ENCODE measurements at places on chromosomes 12 and 14.

DNA sequence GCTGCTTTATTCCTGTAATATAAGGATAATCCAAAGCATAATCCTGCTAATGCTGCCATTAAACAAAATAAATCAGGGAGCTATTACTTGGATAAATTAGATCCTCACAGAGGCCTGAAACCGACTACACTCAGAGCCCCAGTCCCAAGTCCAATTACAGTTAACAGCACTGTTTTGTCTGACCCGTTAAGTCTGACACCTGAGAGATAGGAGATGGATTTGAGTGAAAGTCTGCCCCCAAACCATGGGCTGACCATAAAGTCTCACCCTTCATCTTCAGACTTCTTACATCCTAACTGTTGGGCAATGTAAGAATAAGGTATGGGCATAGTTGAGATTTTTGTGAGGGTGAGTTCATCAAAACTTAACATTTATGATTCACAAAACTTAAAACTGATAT, 181.7 kb downstream of the PLCZ1 start:
- DNase-seq, result no peak

- DNase-seq, result no peak
These were observed 204.7 kb downstream of the EPS8 start for GRCh38 chr12:15584366-15585041.

- DNase-seq, result no peak
These were observed 222.1 kb downstream of the NELL2 start for GRCh38 chr12:44653861-44654527.

DNA sequence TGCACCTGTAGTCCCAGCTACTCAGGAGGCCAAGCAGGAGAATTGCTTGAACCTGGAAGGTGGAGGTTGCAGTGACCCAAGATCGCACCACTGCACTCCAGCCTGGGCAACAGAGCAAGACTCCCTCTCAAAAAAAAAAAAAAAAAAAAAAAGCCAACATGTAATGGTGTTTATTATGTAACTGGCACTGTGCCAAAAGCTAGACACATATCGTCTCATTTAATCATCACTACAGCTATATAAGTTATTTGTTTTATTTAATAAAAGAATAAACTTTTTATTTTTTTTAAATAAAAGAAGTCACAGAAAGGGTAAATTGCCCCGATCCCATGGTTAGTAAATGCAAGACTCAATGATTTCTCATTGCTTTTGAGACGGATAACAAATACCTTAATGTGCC, 76.9 kb downstream of the PTCSC3 start:
- no peak for DNase-seq

- DNase-seq, result no peak
These were observed 191.9 kb downstream of the SOX5 start for GRCh38 chr12:23757541-23757962.

- DNase-seq, result no peak
These were observed 336.3 kb downstream of the DAD1 start for GRCh38 chr14:22252686-22253085.

DNA sequence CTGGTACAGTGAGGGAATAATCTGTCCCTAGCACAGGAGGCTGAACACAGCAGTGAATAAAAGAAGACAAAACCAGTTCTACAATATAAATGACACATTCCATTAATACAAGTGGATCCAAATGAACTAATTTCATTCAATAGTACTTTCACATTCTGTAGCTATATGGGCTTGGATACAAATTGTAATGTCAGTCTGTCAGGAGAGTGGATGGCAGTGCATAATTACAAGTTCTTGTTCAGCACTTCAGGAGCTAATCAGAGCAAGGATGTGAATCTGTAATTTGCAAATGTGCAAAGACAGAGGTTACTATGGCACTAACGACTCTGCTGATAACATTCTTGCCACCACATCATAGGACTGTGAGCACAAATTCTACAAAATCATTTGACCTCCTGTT, 697.9 kb downstream of the DIO2 start:
- DNase-seq, result no peak

DNA sequence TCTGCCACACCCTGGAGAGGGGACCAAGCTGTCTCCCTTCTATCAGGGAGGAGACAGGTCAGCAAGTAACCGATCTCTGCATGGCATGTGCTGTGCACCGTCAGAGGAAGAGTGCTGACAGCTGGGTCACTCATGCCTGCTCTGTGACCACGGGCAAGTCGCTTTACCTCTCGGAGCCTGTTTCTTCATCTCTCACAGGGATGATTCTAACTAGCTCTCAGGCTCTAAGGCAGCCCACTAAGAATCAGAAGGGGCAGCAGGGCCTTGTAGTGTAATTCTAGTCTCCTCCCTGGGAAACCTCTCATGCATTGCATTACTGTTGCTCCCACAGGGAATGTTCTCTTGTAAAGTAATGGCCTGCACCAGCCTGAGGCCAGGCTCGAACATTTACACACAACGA, 11.9 kb downstream of the CD9 start:
- DNase-seq, result no peak

GRCh38 chr12:108127654-108128053, 1.4 kb upstream of the WSCD2 start:
- no peak for DNase-seq

DNA sequence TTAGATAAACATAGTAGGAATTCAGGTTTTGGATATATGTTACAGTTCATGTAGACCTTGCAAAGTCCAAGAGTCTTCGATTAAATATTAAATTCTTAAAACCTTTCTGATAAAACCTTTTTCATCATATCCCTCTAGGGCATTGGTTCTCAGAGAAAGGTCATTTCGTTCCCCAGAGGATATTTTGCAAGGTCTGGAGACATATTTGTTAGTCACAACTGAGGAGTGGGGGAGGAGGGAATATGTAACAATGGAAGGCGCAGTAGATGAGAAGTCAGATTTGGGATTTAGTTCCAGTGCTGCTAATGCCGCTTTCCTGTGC, 5.3 kb downstream of the TMEM253 start:
- DNase-seq, result no peak

GRCh38 chr12:71556448-71556847, 107.2 kb downstream of the ZFC3H1 start:
- no peak for DNase-seq

- DNase-seq, result no peak
These were observed 23.9 kb downstream of the PZP start for GRCh38 chr12:9184276-9184675.

- DNase-seq, result no peak
These were observed 203.2 kb downstream of the ZFP36L1 start for GRCh38 chr14:68589447-68590200.

DNA sequence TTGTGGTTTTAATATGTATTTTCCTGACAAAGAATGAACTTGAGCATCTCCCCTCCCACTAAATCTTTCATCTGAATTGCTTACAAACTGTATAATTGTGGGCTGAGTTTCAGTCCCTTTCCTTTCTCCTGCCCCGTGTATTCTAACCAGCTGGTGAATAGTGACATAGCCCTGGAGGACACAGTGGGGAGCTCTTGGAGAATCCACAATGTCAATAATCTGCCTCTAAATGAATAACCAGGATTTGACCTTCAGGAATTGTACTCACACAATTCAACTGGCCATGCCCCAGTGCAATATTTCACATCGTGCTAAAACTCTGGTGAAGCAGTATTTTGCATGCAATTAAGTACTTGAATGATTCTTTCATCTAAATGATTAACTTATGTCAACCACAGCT, 177.2 kb downstream of the C12orf42 start:
- DNase-seq, result no peak

All from stimulated activated CD4-positive, alpha-beta T cell treated with anti-CD3 and anti-CD28 coated beads, Interleukin-2, amount 100 ng/mL, for 24 hours (primary cell).